ENCODE measurements at places on chromosomes 7 and 10. TPM values are rescaled to one million over a fixed set of nuclear protein-coding genes. Genes with fewer than 3 reads are reported as not detected.

The DGKI gene
- 0.98 TPM for total RNA-seq

The LIPM gene
- not detected for total RNA-seq

The NRF1 gene
- 15.1 TPM for total RNA-seq

The ZNF804B gene
- total RNA-seq, result not detected

The SVIL gene
- total RNA-seq, result 52.0 TPM

The EXOSC1 gene
- 25.8 TPM for total RNA-seq

The TUBAL3 gene
- 0.57 TPM for total RNA-seq

The RAPGEF5 gene
- 19.7 TPM for total RNA-seq

The PNLIPRP3 gene
- total RNA-seq, result 3.7 TPM

The PLCE1 gene
- total RNA-seq, result 17.0 TPM

The SKIDA1 gene
- 1.5 TPM for total RNA-seq

The CYP26A1 gene
- not detected for total RNA-seq

The SPDYE5 gene
- total RNA-seq, result not detected

The COL26A1 gene
- not detected for total RNA-seq

The ERVW-1 gene
- total RNA-seq, result not detected

The ALOX5 gene
- total RNA-seq, result 31.8 TPM

The SDK1 gene
- total RNA-seq, result 9.1 TPM

The PNLIPRP1 gene
- not detected for total RNA-seq

The SEMA3A gene
- 2.9 TPM for total RNA-seq

The ASB15 gene
- total RNA-seq, result not detected

The NPC1L1 gene
- total RNA-seq, result 0.17 TPM

The CREB5 gene
- total RNA-seq, result 11.9 TPM

The HPSE2 gene
- 3.2 TPM for total RNA-seq

The ENTPD1 gene
- 28.7 TPM for total RNA-seq

The FFAR4 gene
- total RNA-seq, result 5.8 TPM

The SVOPL gene
- not detected for total RNA-seq

The AEBP1 gene
- total RNA-seq, result 90.2 TPM

The HERPUD2 gene
- 30.6 TPM for total RNA-seq

The DLX6 gene
- not detected for total RNA-seq

The EFCAB10 gene
- not detected for total RNA-seq

The DIP2C gene
- total RNA-seq, result 47.3 TPM

The DEPP1 gene
- total RNA-seq, result 248 TPM

The GSAP gene
- total RNA-seq, result 29.6 TPM

The MOSPD3 gene
- 14.5 TPM for total RNA-seq
